Neural crest cell (in vitro differentiated cells): ENCODE measurements at places on chromosomes 2 and 18.
A peak's percentile ranks its signal among the peaks of the same experiment; 100 is the strongest.

- DNase-seq = no peak
These were observed 100.1 kb upstream of the MAP4K3 start for GRCh38 chr2:39537150-39537549.

- DNase-seq = peak; percentile 54
These were observed 4.3 kb downstream of the IGFBP5 start for GRCh38 chr2:216690853-216691741.

DNA sequence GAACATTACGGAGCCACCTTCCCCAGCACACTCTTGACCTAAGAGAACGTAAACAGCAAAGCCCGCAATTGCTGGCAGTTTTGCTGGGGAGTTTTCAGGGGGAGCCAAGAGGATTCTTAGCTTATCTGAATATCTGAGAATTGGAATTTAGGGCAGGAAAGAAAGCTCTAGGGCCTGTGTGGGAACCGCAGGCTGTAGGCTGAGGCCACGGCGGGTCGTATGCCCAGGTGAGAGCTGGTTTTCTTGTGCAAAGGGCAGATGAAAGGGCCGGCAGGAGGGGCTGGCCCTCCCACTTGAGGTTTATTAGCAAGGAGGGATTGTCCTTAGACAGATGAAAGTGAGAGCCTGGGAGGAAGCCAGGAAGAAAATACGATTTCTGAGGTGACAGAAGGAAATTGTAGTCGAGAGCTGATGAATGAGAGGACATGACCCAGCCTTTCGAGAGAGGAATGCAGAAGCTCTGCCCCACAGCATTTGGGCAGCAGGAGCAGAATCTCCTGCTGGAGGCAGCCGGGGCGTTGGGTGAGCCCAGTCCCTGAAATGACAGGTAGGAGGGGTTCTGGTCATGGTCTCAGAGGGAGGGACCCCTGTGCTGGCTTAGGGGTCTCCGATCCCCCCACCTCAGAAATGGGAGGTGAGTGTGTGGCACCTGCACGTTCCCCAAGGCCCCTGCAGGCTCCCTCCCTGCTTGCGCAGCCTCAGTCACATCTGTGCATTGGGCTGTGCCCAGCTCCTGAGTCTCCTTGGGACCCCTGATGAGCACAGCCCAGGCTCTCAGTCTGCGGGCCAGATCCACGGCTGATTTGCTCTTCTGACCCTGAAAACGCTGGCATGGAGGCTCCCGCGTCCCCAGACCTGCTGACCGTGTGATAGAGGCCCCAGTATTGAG is 61.1 kb downstream of the CABLES1 start:
- DNase-seq = no peak

GRCh38 chr2:41722668-41723369 is 325.0 kb upstream of the PKDCC start:
- DNase-seq = no peak

- peak; percentile 63 for DNase-seq
These were observed at the start of gene SP9 for GRCh38 chr2:174334781-174335251. TSS of gene SP9 (plus strand) at chr2:174334954. CDS start at chr2:174335093, 139 bp downstream.

DNA sequence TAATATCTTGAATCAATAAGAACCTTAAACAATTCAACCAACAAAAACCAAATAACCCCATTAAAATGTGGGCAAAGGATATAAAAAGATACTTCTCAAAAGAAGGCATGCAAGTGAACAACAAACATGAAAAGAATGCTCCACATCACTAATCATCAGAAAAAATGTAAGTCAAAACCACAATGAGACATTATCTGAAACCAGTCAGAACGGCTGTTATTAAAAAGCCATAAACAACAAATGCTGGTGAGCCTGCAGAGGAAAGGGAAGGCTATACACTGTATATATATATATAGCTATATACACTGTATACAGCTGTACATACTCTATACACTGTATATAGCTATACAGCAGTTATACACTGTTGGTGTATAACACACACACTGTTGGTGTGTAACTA is 47.8 kb upstream of the GALNT13 start:
- DNase-seq = no peak

- no peak for DNase-seq
These were observed 50.0 kb downstream of the TRPM8 start for GRCh38 chr2:233967164-233967563.

- DNase-seq = no peak
These were observed 130.4 kb downstream of the TTC27 start for GRCh38 chr2:32758232-32758631.

GRCh38 chr2:18077704-18078103 is 199.2 kb downstream of the KCNS3 start:
- DNase-seq = no peak
